ENCODE measurements at places on chromosomes 12 and 14. TPM values are rescaled to one million over a fixed set of nuclear protein-coding genes. Genes with fewer than 3 reads are reported as not detected.
A peak's percentile ranks its signal among the peaks of the same experiment; 100 is the strongest.

DNA sequence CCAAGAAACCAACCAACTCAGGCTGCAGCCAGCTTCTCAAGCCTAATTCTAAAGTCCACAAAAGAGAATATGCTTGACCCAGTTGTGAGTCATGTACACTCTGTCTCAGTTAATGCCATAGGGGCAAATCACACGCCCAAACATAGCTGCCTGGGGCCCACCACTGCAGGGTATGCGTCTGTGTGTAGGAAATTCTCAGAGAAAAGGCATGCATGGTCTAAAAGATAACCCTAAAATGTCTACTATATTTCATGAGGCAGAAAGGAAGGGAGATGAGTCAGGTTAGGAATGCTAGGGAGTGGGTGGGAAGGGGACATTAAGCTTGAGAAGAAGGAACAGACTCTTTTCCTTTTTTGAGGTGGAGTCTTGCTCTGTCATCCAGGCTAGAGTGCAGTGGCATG, 22.3 kb upstream of the SPTLC2 start:
- H3K27ac ChIP-seq, result peak overlapping the region; percentile 19
- H3K36me3 ChIP-seq, result no peaks in the 10 kb centered on the region
- no peak overlapping the region for H3K4me3 ChIP-seq
- DNase-seq, result peak; percentile 44

DNA sequence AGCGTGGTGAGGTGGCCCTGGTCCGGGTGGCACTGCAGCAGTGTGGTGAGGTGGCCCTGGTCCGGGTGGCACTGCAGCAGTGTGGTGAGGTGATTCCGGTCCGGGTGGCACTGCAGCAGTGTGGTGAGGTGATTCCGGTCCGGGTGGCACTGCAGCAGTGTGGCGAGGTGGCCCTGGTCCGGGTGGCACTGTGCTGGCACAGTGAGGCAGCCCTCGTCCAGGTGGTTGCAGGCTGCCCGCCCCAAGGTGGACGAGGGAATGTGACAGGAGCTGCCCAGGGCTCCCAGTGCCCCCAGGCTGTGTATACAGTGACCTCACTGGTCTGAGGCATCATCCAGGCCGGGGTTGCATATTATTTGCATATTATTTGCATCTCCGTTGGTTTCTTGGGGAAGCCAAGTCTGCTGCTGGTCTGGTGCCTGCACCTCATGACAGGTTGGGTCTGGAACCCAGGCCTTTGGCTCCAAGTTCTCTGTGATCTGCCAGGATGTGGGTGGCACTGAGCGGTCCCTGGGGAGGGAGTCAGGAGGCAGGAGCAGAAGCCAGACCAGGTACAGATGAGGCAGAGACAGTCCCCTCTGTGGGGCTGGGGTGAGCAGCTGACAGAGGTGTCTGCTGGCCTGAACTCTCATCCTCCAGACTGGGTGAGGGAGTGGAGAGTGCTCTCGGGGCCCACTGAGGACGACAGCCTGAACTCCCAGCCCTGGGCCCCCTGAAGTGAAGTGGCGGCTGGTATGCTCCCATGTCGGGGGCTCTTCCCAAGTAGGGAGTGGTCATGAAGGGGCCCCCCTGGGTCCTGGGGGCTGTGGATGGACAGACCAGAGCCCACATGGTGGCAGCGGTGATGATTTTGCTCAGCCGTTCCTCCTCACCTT, 79.3 kb downstream of the KIF26A start:
- H3K27ac ChIP-seq, result no peak overlapping the region
- peaks cover 4% of the 10 kb centered on the region for H3K4me1 ChIP-seq
- DNase-seq, result no peak
- no peaks in the 10 kb centered on the region for H3K36me3 ChIP-seq
- no peak overlapping the region for H3K4me3 ChIP-seq
- peaks cover 31% of the 10 kb centered on the region for H3K27me3 ChIP-seq

GRCh38 chr14:66514213-66514612, 6.3 kb downstream of the GPHN start:
- no peak overlapping the region for H3K4me3 ChIP-seq
- no peak for DNase-seq
- no peak overlapping the region for H3K27ac ChIP-seq
- no peaks in the 10 kb centered on the region for H3K27me3 ChIP-seq

DNA sequence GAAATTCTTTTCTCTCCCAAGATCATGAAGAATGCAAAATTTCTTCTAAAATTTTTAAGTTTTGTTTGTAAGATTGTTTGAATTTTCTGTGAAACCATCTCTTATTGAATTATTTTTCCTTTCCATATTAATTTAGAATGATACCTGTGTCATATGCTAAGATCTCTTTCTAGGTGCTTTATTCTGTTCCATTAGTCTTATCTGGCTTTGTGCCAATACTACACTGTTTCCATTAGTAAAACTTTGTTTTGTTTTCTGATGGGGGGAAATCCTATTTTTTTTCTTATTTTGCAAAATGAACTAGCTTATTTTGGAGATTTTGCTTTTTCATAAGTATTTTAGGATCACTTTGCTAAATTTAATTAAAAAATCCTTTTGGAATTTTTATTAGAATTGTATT, 193.9 kb downstream of the FUT8 start:
- no peaks in the 10 kb centered on the region for H3K4me1 ChIP-seq
- no peaks in the 10 kb centered on the region for H3K36me3 ChIP-seq
- H3K27me3 ChIP-seq, result no peaks in the 10 kb centered on the region
- no peak overlapping the region for H3K27ac ChIP-seq
- no peak for DNase-seq
- H3K4me3 ChIP-seq, result no peak overlapping the region

- no peak overlapping the region for H3K4me3 ChIP-seq
- H3K27me3 ChIP-seq, result no peaks in the 10 kb centered on the region
- no peak for DNase-seq
- no peak overlapping the region for H3K27ac ChIP-seq
- no peaks in the 10 kb centered on the region for H3K4me1 ChIP-seq
- no peaks in the 10 kb centered on the region for H3K36me3 ChIP-seq
These were observed 209.6 kb upstream of the E2F7 start for GRCh38 chr12:77274926-77275325.

RHOJ gene
- not detected for total RNA-seq

GRCh38 chr12:24360461-24360860, 411.0 kb upstream of the SOX5 start:
- H3K4me1 ChIP-seq, result no peaks in the 10 kb centered on the region
- H3K36me3 ChIP-seq, result no peaks in the 10 kb centered on the region
- DNase-seq, result no peak

GRCh38 chr12:50390316-50390741, 6.1 kb downstream of the FAM186A start:
- H3K27ac ChIP-seq, result no peak overlapping the region
- H3K36me3 ChIP-seq, result no peaks in the 10 kb centered on the region
- DNase-seq, result no peak
- H3K27me3 ChIP-seq, result no peaks in the 10 kb centered on the region
- no peaks in the 10 kb centered on the region for H3K4me1 ChIP-seq

- H3K4me3 ChIP-seq, result no peak overlapping the region
- no peak for DNase-seq
- H3K27ac ChIP-seq, result no peak overlapping the region
These were observed 3.3 kb upstream of the TBC1D30 start for GRCh38 chr12:64821116-64821630.

- H3K4me3 ChIP-seq, result no peak overlapping the region
- H3K4me1 ChIP-seq, result no peaks in the 10 kb centered on the region
- DNase-seq, result no peak
These were observed 79.4 kb downstream of the DACT1 start for GRCh38 chr14:58717211-58717610.

GRCh38 chr12:54420766-54421144, 1.7 kb upstream of the ITGA5 start:
- no peaks in the 10 kb centered on the region for H3K27me3 ChIP-seq
- H3K4me1 ChIP-seq, result peaks cover 73% of the 10 kb centered on the region
- H3K4me3 ChIP-seq, result no peak overlapping the region
- peaks cover 10% of the 10 kb centered on the region for H3K36me3 ChIP-seq
- H3K27ac ChIP-seq, result peak overlapping the region; percentile 88
- DNase-seq, result no peak

DNA sequence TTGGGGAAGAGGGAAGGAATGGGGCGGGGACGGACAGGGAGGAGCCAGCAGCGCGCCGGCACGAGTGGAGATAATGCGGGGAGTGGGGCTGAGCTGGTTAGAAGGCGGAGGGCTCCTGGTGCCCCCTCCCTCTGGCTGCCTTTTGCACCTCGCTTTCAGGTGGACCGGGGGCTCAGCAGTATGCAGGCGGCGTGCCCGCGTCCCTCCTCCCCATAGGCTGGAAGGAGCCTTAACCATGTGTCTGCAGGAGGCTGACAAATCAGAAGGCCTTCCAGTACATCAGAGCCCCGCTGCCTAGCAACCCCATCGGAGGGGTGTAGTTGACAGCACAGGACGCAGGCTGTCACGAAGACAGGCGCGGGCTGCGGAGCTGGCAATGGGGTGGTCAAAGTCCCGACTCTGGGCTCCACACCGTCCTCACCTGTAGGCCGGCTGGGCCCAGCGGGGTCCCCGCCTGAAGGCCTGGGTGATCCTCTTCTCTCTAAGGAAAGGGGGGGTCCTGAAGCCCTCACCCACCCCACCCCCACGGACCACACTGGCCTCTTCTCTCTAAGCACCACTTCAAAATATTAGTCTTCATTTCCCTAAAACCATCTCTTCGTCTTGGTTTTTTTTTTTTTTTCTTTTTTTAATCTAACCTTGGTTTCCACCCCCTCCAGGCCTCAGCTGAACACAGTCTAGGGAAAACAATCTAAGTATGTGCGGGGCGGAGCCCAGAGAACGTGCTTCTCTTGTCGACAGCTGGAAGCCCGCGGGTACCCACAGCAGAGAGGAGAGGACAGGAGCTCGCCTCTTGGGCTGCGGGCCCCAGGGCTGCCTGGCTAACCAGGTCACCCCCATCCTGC, 44.5 kb downstream of the KDM2B start:
- DNase-seq, result peak; percentile 80
- H3K4me1 ChIP-seq, result peaks cover 35% of the 10 kb centered on the region
- H3K27me3 ChIP-seq, result no peaks in the 10 kb centered on the region
- peak overlapping the region; percentile 30 for H3K4me3 ChIP-seq
- H3K27ac ChIP-seq, result peak overlapping the region; percentile 10

GLIPR1L1 gene
- not detected for total RNA-seq

DNA sequence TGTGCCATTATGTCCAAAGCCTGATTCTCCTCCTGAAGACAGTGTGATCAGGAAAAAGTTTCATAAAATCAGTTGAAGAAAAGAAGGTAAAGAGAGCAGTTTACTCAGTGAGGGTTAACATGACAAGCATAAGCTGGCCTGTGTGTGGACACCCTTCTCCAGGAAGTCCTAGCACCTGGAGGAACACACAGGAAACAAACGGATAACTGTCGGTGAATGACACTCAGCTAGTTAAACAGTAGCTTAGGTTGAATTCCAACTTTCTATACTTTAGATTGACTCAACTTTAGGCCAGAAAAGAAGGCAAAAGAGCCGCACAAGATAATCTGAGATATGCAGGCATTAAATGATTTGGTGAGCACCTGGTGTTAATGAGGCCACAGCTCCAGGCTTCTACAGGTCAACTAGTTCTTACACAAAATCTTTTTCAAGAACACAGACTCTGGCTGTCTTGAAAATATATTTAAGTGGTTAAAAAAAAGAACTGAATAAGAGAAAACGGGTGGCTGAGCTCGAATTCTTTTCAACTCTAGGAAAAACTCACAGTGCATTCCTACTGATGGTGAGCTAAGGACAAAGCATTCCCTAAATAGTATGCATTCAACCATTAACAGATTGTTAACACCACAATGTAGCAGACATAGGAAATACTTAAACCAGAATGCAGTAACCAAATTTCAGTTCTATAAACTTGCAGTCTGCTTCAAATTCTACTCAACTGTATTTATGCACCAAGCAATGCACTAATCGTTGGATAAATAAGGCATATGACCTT, 56.9 kb upstream of the TSPAN8 start:
- no peak overlapping the region for H3K27ac ChIP-seq
- H3K27me3 ChIP-seq, result no peaks in the 10 kb centered on the region
- DNase-seq, result no peak
- no peaks in the 10 kb centered on the region for H3K36me3 ChIP-seq

PRH2 gene
- total RNA-seq, result not detected

DNA sequence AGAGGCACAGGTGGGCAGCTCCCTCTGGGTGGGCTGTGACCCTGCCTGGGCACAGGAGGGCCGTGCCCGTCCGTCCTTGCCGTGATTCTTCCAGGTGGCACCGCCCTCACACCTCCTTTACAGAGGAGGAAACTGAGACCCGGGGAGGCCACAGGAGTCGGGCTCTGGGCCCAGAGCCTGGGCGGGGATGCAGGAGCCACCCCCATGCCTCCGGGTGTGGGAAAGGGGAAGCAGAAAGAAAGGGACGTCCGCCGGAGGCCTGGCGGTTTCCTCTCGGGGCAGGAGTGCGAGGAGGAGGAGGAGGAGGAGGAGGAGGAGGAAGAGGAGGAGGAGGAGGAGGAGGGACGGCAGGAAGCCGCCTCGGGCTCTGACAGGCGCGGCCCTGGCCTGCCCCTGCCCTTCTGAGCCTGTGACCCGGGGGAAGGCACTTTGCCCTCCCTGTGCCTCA, 23.0 kb downstream of the SH2B3 start:
- no peaks in the 10 kb centered on the region for H3K27me3 ChIP-seq
- H3K36me3 ChIP-seq, result peaks cover 74% of the 10 kb centered on the region
- no peak for DNase-seq
- peaks cover 12% of the 10 kb centered on the region for H3K4me1 ChIP-seq
- H3K4me3 ChIP-seq, result no peak overlapping the region

DNA sequence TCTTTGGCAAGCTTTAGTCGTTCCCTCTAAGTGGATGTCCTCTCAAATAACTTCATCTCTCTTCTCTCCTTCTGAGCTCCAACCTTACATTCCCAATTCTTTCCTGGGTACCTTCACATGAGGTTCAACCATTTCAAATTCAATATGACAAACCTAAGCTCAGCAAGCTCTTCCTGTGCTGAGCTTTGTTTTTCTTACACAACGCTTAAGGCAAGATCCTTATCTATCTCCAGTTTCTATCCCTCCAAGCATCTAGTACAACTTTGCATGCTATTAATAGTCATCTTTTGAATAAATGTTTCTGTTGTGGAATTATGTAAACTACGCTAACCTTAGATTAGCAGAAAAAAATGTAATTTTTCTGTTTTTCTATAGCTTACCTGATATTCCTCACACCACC, 63.7 kb upstream of the IFNG-AS1 start:
- H3K4me1 ChIP-seq, result no peaks in the 10 kb centered on the region
- no peak for DNase-seq

GRCh38 chr14:57057803-57058202, 210.9 kb downstream of the EXOC5 start:
- H3K4me1 ChIP-seq, result no peaks in the 10 kb centered on the region
- H3K4me3 ChIP-seq, result no peak overlapping the region
- DNase-seq, result no peak
- H3K36me3 ChIP-seq, result no peaks in the 10 kb centered on the region
- H3K27ac ChIP-seq, result no peak overlapping the region

- peak; percentile 83 for DNase-seq
- no peaks in the 10 kb centered on the region for H3K27me3 ChIP-seq
- H3K4me1 ChIP-seq, result no peaks in the 10 kb centered on the region
- no peak overlapping the region for H3K4me3 ChIP-seq
These were observed 37.0 kb downstream of the RASAL1 start for GRCh38 chr12:113098441-113099028.

SAMD15 gene
- 0.11 TPM for total RNA-seq

- no peak overlapping the region for H3K27ac ChIP-seq
- no peaks in the 10 kb centered on the region for H3K36me3 ChIP-seq
- H3K4me3 ChIP-seq, result no peak overlapping the region
These were observed 224.9 kb downstream of the APAF1 start for GRCh38 chr12:98869886-98870503.
